ENCODE measurements at places on chromosomes 11 and 22.

GRCh38 chr11:6895010-6895409 is 2.7 kb upstream of the OR2D2 start:
- no peak for DNase-seq

- DNase-seq = no peak
Measured at GRCh38 chr11:18748766-18749365, 22.9 kb upstream of the IGSF22 start.

DNA sequence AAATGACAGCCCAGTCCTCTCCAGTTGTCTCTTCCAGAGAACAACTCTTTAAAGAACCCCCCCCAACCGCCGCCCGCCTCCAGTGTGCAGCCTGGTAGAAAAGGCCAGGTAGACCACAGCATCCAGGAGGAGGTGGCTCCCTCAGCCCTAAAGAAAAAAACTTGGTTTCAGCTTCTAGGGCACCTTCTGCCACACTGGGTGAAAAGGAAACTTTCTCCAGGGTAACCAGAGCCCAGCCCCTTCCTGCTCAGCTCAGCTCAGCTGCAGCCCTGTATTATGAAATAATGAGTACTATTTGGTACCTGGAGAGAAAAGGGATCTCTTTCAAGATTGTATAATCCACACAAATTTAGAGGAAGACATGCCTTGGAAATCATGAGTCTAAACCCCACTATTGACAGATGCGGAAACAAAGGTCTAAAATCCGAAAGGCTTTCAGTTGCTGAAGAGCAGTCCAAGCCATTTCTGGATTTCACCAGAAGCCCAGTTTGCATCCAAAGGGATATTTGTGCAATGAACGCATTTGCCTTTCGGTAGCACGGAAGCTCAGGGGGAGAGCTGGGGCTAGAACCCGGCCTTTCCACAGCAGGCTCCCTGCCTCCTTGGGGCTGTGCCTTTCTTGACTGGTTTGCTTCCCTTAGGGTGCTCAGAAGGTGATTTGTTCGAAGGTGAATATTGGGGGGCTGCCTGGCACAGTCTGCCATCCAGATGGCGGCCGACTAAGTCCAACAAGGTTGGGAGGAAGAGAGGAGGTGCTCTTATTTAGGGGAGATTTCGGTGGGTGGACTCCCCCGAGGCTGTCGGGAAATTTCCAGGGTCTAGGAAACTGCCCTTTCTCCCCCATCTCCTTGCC is 3.3 kb downstream of the FXYD6 start:
- DNase-seq = no peak

GRCh38 chr22:48563966-48564330 is 1263.7 kb downstream of the BRD1 start:
- DNase-seq = no peak

- no peak for DNase-seq
Measured at GRCh38 chr22:50605002-50605612, 4.5 kb downstream of the MAPK8IP2 start.

DNA sequence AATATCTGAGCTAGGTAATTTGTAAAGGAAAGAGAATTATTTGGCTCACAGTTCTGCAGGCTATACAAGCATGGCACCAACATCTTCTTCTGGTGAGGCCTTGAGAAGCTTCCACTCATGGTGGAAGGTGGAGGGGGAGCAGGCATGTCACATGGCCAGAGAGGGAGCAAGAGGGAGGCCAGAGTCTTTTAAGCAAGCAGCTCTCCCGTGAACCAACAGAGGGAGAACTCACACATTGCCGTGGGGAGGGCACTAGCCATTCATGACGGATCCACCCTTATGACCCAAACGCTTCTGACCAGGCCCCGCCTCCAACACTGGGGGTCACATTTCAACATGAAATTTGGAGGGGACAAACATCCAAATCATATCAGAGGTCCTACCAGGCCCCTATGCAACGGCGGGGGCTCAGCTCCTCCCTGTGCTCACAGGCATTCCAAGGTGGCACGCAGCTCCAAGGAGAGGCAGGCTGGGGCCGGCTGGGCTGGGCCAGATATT is 4.6 kb downstream of the C11orf96 start:
- DNase-seq = peak; percentile 71

DNA sequence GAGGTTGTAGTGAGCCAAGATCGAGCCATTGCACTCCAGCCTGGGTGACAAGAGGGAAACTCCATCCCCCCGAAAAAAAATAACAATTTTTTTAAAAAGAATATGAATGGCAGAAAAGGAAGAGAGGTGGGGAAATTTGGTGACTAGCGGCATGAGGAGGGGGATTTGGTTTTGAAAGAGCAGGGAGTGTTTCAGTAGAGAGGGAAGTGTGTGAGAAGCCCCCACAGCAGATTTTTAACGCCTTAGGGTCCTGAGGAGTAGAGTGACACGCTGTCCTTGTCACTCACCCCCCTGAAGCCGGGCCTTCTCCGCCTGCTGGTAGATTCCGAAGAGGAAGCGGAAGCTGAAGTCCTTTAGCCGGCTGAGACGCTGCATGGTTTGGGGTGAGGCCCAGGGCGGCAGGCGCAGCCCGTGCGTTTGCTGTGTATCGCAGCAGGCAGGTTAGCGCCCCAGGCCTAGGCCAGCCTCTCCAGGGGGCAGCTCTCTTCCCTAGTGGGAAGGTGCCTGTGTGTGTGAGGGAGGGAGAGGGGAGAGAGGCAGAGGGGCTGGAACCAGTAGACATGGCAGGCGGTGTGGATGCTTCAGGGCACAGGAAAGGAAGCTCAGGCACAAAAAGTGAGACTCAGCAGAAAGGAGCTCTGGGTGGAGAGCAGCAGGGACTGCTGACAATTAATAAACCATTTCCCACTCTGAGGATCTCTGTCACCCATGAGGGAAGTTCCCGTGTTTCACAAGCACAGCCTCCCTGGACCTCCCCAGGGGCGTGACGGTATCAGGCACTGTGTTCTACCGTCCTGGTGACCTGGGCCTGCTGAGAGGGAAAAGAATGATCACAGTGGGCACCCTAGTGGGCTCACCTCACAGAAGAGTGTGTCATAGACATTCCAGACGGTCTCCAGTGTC is 3.9 kb downstream of the ACP2 start:
- no peak for DNase-seq

DNA sequence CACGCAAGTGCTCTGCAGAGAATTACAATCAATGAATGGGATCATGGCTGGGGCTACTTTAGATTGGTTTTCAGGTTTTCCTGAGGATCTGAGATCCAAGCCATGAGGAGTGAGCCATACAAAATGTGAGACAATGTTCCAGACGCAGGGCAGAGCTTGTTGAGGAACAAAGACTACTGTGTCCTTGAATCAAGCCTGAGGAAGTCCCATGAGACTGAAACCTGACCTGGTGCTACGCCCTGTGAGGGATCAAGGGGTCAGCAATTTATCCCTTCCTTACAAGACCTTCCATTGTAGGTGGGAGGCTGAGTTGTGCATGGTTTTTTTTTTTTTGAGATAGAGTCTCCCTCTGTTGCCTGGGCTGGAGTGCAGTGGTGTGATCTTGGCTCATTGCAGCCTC is 2.1 kb downstream of the INCENP start:
- DNase-seq = peak; percentile 29

DNA sequence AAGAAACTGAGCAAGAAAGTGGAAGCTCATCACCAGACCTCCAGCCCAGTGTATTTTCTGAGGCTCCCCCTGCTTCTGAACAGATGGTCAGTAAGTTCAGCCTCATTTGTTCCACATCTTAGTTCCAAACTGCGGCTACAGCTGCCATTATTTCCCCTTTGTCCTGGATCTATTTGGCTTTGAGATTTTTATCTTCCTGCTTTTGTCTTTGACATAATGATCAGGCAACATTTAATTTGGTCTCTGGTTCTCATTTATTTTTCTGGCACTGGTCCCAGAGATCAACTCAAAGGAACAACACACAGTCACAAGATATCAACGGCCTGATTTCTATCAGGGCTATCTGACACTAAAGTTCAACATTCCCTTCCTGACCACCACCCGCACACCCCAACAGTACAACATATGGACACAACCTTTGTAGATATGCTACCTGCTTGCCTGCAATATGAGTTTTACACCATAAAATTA is 137.5 kb downstream of the FAM76B start:
- DNase-seq = no peak

- no peak for DNase-seq
Measured at GRCh38 chr22:33002035-33002434, 56.1 kb downstream of the SYN3 start.

DNA sequence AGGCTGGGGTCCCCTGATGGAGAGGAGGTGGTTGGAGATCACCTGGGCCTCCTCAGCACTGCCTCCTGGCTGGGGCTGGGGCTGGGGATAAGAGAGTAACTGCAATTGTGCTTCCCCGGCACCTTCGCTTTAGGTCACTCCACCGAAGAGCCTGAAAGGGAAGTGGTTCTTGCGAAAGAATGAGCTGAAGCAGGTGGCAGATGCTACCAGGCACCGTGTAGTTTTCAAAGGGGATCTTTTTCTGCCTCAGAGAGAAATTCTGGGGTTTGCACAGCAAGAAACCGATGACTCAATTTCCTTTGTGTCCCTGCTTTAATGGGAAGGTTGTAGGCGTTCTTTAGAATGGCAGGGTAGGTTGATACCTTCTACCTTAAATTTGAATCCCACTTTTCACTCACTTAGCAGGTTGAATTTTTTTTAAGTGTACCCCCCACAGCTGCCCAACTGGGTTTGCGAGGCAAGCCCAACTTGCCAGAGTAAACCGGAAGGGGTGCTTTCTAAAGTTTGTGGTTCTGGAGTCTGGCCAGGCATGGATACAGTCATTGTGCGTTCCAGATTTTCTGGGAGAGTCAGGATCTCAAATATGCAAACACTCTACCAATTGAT is 5.3 kb downstream of the CD44 start:
- DNase-seq = no peak

- peak; percentile 50 for DNase-seq
Measured at GRCh38 chr11:117717485-117718314, 79.3 kb downstream of the DSCAML1 start.

All from ELF-1 (cell line).